Activated CD8-positive, alpha-beta memory T cell treated with anti-CD3 and anti-CD28 coated beads, Interleukin-2, amount 50 U/mL, for 4 hours (primary cell): ENCODE measurements at places on chromosomes 6 and 20.

DNA sequence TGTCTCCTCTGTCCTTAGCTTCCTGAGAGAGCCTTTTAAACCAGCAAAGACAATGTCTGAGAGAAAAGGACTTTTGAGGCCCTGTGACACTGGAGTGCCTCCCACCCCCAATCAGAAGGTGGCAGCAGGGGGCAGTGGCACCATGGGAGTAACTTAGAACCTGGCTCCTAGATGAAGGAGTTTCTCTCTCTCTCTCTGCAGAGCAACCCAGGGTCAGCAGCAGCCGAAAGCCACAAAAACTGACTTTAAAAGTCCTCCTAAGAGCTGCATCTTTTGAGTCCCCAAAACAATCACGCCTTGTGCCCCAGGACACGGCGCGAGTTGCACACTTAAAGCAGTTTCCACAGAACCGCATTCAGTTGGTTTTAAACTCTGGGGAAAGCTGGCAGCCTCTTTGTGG lies 5.3 kb upstream of the TCP11 start:
- no peak for DNase-seq

DNA sequence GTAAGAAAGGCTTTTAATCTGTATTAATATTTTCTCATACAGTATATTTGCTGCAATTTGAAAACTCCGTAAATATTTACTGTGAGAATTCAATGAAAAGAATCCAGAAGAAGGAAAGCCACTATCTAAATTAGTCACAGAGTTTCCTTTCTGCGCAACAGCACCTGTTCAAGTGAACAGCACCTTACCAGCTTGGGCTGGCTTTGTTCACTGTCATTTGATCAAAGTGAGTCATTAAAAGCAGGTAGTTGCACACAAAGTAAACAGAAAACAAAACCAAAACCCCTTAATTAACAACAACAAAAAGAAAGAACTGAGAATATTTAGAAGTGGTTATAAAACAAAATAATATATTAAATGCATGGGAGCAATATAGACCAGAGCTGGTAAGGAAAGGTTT lies 12.8 kb downstream of the SMLR1 start:
- DNase-seq, result no peak

- DNase-seq, result no peak
Observed at GRCh38 chr6:50442531-50443040, 270.7 kb upstream of the TFAP2D start.

GRCh38 chr20:29874476-29875202 lies 1382.8 kb upstream of the DEFB115 start:
- no peak for DNase-seq

GRCh38 chr20:21520702-21521595 lies 7.1 kb upstream of the NKX2-2 start:
- DNase-seq, result no peak

- DNase-seq, result no peak
Observed at GRCh38 chr20:42441196-42441863, 748.4 kb downstream of the PTPRT start.

- no peak for DNase-seq
Observed at GRCh38 chr6:6843057-6843627, 254.6 kb downstream of the LY86 start.

DNA sequence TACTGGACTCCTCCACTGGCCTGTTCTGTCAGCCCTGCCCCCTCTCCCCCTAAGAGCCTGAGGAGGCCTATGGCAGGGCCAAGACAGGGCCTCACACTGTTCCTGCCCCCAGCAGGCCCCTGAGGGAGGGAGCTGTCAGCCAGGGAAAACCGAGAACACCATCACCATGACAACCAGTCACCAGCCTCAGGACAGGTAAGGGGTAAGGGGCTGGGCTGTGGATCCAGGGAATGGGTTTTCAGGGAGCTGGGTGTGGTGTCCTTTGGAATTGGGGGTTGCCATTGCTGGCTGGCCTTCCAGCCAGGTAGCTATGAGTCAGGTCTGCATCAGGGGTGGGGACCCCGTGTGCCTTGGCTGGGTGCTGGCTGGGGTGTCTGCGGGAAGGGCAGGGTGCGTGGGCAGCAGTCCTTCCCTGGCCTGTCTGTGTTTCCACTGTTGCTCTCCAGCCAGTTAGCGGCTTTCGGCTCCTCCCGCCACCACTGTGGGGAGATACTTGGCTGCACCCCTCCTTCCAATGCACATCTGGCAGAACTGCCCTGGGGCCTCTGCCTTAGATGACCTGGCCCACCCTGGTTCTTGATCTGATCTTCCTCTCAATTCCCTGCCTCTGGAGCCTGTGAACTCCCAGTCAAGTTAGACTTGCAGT lies 3.9 kb downstream of the SLC29A1 start:
- no peak for DNase-seq

- no peak for DNase-seq
Observed at GRCh38 chr20:1134355-1134754, 16.0 kb downstream of the PSMF1 start.
